ENCODE measurements at places on chromosomes 5 and 9. TPM values are rescaled to one million over a fixed set of nuclear protein-coding genes. Genes with fewer than 3 reads are reported as not detected.

Gene ABO
- not detected for polyA plus RNA-seq

Gene SLC36A3
- not detected for polyA plus RNA-seq

Gene PLAC8L1
- not detected for polyA plus RNA-seq

Gene FOXD4L5
- not detected for polyA plus RNA-seq

Gene DAB2
- 538 TPM for polyA plus RNA-seq

Gene GFPT2
- 6.1 TPM for polyA plus RNA-seq

Gene IRX1
- not detected for polyA plus RNA-seq

Gene PPP2R2B
- polyA plus RNA-seq, result 0.67 TPM

Gene SSBP2
- polyA plus RNA-seq, result 63.1 TPM

Gene WNT8A
- polyA plus RNA-seq, result not detected
